ENCODE measurements at places on chromosomes 3 and 15. TPM values are rescaled to one million over a fixed set of nuclear protein-coding genes. Genes with fewer than 3 reads are reported as not detected.

Gene CCR8
- not detected for total RNA-seq

Gene CADPS
- total RNA-seq = not detected

Gene RAB8B
- 84.5 TPM for total RNA-seq

Gene PLD1
- total RNA-seq = 96.2 TPM

Gene CYP1A2
- not detected for total RNA-seq
